AG10803 (cell line): ENCODE measurements at places on chromosomes 7 and 10.

DNA sequence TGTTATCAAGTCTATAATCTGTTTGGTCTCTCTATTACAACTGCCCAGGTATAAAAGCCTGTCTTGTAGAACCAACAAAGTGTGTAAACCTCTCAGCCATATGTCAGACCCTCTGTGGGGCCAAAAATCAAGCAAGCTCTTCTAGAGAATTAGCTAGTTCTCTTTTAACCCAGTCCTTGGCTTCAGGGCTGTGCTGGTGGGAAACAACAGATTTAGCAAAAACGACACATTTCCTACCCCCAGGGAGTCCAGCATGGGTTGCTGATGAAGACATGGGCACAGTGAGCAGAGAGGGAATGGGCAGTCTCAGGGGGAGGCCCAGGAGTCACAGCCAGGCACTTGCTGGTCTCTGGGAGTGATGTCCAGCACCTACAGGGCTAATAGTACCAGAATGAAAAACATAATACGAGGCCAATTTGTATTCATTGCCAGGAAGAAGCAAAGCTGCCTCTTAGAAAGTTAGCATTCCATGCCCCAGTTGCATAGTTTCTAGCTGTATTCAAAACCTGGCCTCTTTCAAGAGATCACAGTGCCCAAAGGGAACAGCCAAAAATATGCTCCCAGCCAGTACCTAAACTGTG, 80.1 kb downstream of the FRMD4A start:
- DNase-seq: no peak

- DNase-seq: no peak
These were observed 462 bp upstream of the CISD1 start for GRCh38 chr10:58268454-58268945.

- DNase-seq: no peak
These were observed 36.2 kb downstream of the GNG11 start for GRCh38 chr7:93957767-93958166.

DNA sequence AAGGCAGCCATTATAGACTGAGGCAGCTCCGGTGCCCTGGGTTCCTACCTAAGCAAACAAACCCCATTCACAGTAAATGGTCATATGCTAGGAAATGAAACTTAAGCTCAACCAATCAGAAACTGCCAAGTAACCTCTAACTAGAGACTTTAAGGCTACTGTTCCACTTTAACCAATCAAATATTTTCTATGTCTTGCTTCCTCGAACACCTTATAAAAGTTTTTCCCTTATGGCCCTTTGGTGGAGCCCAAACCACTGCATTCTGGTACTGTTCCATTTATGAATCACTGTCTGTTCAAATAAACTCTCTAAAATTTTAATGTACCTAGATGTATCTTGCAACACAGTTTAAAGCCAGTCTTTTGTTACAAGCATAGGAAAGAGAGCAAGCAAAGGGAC, 361.1 kb downstream of the HGF start:
- DNase-seq: no peak

GRCh38 chr7:37541810-37542443, 93.3 kb upstream of the ELMO1 start:
- DNase-seq: no peak
